ENCODE measurements at places on chromosomes 12 and 14.

GRCh38 chr14:22764382-22764781, 2.1 kb upstream of the OXA1L start:
- DNase-seq, result no peak

- peak; percentile 9 for DNase-seq
Measured at GRCh38 chr12:118714051-118714460, 267.3 kb upstream of the SRRM4 start.

DNA sequence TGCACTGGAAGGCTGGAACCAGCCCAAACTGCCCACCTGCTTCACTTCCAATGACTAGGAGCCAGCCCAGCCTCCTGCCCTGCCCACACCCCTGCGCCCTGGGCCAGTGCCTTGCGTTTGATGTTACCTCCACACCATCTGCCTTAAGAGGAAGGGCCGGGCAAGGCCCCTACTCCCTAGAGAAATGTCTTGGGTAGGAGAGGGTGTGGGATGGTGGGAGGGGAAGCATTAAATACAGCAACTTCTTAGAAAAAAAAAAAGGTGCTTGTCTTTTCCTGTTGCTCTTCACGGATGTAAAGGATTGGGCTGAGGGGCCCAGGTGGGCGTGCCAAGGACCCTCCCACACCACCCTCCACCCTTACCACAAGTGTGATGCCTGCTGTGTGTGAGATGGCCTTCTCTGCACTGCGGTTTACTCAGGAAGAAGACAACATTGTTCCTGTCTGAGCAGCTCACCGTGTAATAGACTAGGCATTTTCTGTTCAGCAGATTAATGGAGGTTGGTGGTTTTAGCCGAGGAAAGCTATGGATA, 99.9 kb downstream of the NINJ2 start:
- DNase-seq, result no peak

DNA sequence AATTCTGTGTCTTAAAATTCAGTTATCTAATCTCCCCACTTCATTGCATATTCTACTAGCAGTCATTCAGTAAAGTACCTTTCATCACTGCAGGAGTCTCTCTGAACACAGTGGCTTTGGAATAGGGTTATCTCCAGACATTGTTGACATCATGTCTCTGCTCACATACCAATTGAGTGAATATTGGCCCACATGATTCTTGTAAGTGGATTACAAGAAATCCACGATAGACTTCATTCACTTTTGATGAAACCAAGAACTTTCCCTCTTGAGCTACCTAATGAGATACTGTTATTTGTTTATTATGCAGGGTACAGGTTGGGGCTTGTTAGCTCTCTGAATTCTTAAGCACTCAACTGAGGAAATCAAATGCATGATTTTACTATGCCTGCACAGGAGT, 284.9 kb downstream of the RAD51B start:
- DNase-seq, result no peak

DNA sequence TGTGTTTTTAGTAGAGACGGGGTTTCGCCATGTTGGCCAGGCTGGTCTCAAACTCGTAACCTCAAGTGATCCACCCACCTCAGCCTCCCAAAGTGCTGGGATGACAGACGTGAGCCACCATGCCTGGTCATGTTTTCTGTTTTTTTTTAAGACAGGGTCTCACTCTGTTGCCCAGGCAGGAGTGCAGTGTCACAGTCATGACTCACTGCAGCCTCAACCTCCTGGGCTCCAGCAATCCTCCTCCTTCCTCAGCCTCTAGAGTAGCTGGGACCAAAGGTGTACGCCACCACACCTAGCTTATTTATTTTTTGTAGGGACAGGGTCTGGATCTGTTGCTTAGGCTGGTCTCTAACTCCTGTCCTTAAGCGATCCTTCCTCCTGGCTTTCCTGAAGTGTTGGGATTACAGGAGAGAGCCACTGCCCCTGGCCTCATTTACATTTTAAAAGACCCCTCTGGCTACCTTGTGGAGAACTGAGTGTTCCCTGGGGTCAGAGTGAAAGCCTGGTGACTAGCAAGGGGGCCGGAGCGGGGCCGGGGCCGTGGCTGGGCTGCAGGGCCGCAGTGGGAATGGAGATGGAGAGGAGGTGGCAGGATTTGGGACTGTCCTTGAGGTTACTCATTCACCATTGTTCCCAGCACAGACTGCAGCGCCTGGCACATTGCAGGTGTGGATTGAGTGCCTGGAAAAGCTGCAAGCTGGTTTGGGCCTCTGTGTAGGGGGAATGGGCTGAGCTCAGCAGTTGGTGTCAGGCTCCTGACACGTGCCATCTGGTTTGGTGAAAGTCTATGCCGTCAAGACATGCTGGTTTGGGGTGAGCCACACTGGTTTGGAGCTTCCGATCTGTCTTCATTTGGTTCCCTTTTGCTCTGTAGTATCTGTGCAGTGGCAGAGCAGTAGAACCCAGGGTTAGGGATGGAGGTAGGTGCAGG, 18.1 kb downstream of the KMT5A start:
- no peak for DNase-seq

GRCh38 chr14:33691907-33692306, 259.0 kb downstream of the EGLN3 start:
- DNase-seq, result no peak

GRCh38 chr12:124422142-124422569, 127.3 kb downstream of the RFLNA start:
- no peak for DNase-seq

- no peak for DNase-seq
Measured at GRCh38 chr14:34438438-34438837, 23.6 kb downstream of the SPTSSA start.

DNA sequence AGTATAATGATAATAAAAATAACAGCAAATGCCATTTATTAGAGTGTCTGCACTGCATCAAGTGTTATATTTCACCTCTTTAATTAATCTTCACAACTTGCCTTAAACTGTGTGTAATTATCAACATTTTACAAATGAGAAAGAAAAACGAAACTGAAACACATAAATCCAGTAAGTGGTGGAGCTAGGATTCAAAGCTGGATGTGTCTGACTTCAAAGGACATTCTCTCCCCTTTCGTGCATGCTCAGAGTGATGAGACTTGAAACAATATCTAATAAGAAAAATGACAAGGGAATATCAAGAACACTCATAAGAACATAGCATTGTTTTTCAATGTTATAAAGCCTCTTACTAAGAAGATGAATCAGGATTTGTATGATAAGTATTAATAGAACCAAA, 78.8 kb downstream of the DUSP6 start:
- no peak for DNase-seq

GRCh38 chr14:105147671-105148603, 20.6 kb downstream of the JAG2 start:
- DNase-seq, result no peak

DNA sequence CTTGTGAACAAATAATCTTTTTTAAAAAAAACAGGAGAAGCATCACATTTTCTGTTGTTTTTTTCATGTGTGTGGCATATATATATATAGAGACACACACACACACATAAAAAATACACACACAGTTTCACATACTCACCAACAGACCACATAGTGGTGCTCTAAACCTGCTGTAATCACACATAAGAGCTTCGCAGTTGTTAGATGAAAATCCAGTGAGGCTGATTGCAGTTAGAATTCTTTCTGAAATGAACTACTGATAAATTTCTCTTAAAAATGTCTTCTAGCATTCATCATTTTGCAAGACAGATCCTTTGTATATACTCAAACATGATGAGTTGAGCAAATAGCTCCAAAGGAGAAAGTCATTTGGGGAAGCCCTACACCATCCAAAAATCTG, 434.3 kb upstream of the STXBP6 start:
- no peak for DNase-seq

DNA sequence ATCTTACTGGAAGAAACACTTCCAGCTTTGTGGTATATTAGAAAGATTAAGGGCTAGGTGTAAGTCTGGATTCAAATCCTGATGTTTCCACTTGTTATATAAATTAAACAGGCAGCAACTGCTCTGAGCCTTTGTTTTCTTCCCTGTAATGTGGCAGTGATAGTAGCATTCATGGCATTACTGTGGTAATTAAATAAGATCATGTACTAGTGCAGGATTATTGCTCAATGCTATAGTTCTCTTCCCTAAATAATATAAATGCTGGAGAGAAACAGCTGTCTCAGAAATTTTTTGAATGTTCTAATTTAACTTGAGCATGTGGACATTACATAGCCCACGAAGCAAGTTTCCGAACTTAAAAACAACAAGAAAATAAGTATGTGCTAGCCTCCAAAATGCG, 5.4 kb downstream of the TMEM117 start:
- no peak for DNase-seq

DNA sequence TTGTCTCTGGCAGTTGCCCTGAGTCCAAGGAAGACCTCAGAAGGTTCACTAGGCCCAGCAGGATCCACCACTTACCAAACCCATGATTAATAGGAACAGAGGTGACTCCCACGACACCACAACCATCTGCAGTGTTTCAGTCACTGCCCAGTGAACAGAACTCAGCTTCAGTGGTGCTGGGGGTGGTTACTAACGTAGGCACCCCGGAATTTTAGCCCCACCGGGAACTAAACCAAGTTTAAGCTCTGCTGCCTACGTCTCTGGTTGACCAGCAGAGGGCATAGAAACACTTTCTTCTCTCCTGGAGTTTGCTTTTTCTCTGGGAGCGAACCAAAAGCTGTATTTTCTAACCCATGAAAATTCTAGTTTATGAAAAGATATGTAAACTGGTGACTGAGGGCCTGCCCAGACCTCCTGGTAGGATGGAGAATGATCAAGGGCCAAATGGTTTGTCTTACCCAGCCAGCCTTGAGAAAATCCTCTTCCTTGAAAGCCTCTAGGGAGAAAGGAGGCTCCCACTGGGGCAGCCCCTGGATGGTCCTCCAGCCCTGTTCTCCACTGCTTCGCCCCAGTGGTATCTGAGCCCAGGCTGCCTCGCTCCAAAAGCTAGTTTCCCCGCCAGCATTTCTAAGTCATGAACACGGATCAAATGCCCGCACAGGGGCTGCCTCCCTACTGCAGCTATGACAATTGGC, 379.8 kb downstream of the DPF3 start:
- no peak for DNase-seq

DNA sequence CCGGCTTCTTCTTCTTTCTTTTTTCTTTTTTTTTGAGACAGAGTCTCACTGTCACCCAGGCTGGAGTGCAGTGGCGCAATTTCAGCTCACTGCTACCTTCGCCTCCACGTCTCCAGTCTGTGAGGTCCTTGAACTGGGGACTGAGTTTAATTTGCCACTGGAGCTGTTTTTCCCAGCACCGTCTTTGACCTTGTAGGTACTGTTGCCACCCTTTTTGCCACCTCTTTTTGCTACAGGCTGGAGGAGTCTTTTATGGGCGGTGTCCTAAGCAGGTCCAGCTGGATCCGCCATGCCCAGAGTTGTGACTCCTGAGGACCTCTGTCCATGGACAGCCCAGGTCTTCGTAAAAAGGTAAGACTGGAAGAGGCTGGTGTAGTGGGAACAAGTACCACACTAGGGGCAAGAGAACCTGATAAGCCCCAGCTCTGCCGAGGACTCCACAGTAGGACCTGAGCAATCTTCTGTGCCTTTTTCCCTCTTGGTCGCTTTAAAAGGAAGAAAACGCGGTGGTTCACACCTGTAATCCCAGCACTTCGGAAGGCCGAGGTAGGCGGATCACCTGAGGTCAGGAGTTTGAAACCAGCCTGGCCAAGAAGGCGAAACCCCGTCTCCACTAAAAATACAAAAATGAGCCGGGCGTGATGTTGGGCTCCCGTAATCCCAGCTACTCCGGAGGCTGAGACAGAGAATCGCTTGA, 946 bp downstream of the RNU4-2 start:
- no peak for DNase-seq

DNA sequence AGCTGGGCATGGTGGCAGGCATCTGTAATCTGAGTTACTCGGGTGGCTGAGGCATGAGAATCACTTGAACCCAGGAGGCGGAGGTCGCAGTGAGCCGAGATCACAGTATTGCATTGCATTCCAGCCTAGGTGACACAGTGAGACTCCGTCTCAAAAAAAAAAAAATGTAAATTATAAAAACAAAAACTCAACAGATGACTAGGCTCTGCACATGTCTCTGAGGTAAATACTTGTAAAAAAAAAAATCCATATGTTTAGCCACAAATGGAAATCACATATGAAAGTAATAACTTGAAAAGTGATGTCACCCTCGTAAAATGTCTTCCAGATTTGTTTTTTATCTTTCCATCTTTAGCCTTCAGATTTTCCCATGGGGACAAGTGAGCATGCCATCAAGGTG, 85.0 kb downstream of the KICS2 start:
- no peak for DNase-seq

DNA sequence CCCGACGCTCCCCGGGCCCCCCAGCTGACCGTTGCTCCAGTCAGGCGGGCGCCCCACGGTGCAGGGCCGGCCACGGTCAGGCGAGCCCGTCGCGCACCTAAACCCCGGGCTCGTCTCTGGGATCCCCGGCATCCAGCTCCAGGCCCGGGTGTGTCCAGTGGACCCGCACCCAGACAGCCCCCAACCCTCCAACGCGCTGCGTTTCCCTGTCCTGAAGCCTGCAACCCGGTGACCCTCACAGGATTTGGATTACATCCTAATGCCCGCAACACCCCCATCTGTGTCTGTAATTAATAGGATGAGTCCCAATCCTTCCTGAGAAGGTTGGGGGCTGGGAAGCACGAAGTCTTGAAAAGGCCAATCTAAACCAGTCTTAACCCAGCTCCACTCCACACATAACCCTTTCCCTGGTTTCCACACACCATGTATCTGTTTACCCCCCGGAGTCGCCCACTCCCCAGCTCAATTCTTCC, 10.4 kb downstream of the CPNE6 start:
- DNase-seq, result no peak

DNA sequence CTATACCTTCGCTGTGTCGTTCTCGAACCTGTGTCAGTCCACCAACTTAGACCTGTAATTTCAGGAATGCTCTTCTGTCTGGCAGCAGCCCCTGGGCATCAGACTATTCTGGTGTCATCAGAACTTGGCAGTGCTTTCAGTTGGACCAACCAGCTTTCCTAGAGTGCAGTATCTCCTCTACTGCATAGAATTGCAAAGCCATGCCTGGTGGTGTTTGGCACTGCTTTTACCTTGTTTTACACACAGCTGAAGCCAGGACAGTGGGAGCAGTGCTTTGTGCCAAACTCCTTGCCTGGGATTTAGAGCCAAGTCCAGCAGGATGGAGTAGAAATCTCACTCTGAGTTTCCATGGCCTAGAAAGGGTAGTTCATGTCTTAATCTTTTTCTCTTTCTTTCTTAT, 1.5 kb downstream of the FLVCR2 start:
- peak; percentile 6 for DNase-seq

DNA sequence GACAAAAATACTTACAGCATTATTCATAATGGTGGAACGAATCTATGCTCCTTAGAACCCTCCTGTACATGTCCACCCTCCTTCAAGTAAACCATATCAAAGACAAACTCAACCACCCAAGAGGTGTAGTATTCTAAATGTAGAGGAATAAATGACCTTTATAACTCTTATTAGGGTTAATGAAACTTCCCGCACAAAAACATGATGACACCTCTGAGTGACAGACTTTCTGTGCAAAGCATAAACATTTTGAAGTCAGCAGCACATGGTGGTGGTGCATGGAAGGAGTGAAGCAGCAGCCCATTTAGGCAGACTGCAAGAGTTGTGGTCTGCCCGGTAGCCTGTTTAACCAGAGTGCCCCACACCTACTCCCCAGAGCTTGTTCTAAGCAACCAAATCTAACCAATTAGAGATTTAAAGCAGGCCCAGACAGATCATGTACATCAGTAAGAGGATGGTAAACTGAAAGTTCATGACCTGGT, 615 bp upstream of the ASB8 start:
- DNase-seq, result no peak

GRCh38 chr14:92417759-92418158, 94.8 kb downstream of the SLC24A4 start:
- no peak for DNase-seq
